Subcutaneous adipose tissue (tissue), 4 donors: ENCODE measurements at places on chromosomes 2 and 18. TPM values are rescaled to one million over a fixed set of nuclear protein-coding genes. Genes with fewer than 3 reads are reported as not detected.

ECEL1 gene
- not detected for total RNA-seq

COL3A1 gene
- 115 TPM for total RNA-seq

SP100 gene
- 138 TPM for total RNA-seq

ALPG gene
- not detected for total RNA-seq

EML6 gene
- 1.1 TPM for total RNA-seq

PLEK gene
- 19.0 TPM for total RNA-seq

SPATA3 gene
- not detected for total RNA-seq

RUFY4 gene
- not detected for total RNA-seq

DYSF gene
- total RNA-seq: 4.2 TPM

CAVIN2 gene
- total RNA-seq: 120 TPM

CYP27A1 gene
- 15.3 TPM for total RNA-seq

LIPG gene
- total RNA-seq: not detected

FHOD3 gene
- 1.5 TPM for total RNA-seq

RTP5 gene
- total RNA-seq: not detected

MXD1 gene
- total RNA-seq: 16.6 TPM

TUBA4B gene
- total RNA-seq: not detected

SEH1L gene
- 27.4 TPM for total RNA-seq

OTOF gene
- not detected for total RNA-seq

RAPGEF4 gene
- 13.0 TPM for total RNA-seq

FBLN7 gene
- total RNA-seq: 2.9 TPM

ESPNL gene
- total RNA-seq: 0.22 TPM

DHRS9 gene
- total RNA-seq: 19.2 TPM

MC5R gene
- not detected for total RNA-seq

KCNIP3 gene
- total RNA-seq: 28.0 TPM

C2orf15 gene
- 1.0 TPM for total RNA-seq

NAT8 gene
- total RNA-seq: not detected

GPR35 gene
- not detected for total RNA-seq

COLEC12 gene
- 75.1 TPM for total RNA-seq

SULT1C4 gene
- total RNA-seq: 2.4 TPM

WIPF1 gene
- 81.3 TPM for total RNA-seq

REG1B gene
- total RNA-seq: not detected

PRR30 gene
- not detected for total RNA-seq

SKA1 gene
- total RNA-seq: 0.66 TPM

RAB6C gene
- total RNA-seq: not detected

GALNT3 gene
- total RNA-seq: 0.33 TPM

HOXD9 gene
- 3.8 TPM for total RNA-seq

PTPN4 gene
- 23.3 TPM for total RNA-seq

BZW1 gene
- 311 TPM for total RNA-seq

DOK6 gene
- 0.38 TPM for total RNA-seq

C1QL2 gene
- total RNA-seq: not detected

IL1A gene
- not detected for total RNA-seq

SCN7A gene
- 17.2 TPM for total RNA-seq

CABYR gene
- 2.2 TPM for total RNA-seq

SUCLG1 gene
- 123 TPM for total RNA-seq

CHAC2 gene
- total RNA-seq: 5.9 TPM

ATOH8 gene
- total RNA-seq: 137 TPM

PDCD1 gene
- 0.57 TPM for total RNA-seq

STAT4 gene
- 5.7 TPM for total RNA-seq

MDH1B gene
- total RNA-seq: 0.17 TPM

POLR1A gene
- total RNA-seq: 9.0 TPM

MYCN gene
- total RNA-seq: not detected

ARMC9 gene
- total RNA-seq: 6.4 TPM

TRIM54 gene
- not detected for total RNA-seq

UGT1A5 gene
- total RNA-seq: not detected

FLACC1 gene
- total RNA-seq: 0.68 TPM

SEPTIN10 gene
- 124 TPM for total RNA-seq

DNAH6 gene
- 1.5 TPM for total RNA-seq

LIMS1 gene
- 172 TPM for total RNA-seq

PRKD3 gene
- total RNA-seq: 40.6 TPM

CLEC4F gene
- total RNA-seq: not detected
